IPS DF 19.7 (cell line): ENCODE measurements at places on chromosomes 4 and X.

DNA sequence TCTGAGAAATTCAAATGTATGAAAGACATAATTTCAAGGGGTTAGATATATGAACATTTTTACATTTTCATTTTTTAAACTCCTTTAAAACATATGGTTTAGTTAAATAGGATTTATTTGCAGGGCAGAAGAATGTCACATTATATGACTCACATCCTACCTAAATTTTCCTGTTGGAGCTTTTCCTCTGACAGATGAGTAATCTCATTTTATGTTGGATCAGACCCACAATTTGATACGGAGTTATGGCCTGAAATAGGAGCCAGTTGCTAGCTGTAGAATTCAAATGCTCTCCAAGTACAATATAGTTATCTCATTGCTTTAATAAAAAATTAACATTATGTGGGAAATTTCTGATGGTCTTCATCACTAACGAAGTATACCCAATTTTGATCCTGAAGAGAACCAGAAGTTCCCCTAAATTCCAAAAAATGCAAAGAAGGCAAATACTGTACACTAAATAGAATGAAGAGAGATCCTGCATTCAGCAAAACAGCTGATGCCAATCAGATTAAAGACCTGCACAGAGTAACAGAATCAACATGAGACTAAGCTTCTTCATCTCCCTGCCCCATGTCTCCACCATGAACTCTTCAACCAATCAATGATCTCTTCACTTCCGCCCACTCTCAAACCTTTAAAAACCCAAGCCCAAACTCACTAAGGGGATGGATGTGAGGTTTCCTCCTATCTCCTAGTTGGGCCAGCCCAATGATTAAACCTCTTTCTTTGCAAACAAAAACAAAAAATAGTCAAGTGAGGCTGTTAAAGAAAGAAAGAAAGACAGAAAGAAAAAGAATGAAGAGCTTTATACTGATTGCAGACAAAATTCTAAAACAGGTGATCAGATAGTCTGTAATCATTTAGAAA lies 10.9 kb upstream of the EXOSC9 start:
- DNase-seq: no peak

- DNase-seq: no peak
These were observed 39.7 kb downstream of the REPS2 start for GRCh38 chrX:16986169-16986568.

GRCh38 chrX:8455557-8455956 lies 9.1 kb upstream of the VCX3B start:
- DNase-seq: no peak

DNA sequence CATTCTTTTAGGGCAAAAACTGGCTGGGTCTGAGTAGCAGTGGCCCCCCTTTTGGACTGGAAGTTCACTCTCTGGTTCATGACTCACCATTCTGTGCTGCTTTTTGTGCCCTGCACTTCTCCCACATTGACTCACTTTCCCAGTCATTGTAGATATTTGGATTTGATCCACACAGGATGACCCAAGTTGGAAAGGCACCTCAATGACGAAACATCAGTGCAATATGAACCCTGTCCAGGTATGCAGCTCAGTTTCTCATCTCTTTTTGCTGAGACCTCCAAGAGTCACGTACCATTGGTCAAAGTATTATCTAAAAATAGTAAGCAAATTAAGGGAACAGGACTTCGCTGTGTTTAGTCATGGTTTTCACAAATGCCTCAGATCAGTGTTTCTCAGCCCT lies 92.7 kb downstream of the CBLL2 start:
- no peak for DNase-seq

DNA sequence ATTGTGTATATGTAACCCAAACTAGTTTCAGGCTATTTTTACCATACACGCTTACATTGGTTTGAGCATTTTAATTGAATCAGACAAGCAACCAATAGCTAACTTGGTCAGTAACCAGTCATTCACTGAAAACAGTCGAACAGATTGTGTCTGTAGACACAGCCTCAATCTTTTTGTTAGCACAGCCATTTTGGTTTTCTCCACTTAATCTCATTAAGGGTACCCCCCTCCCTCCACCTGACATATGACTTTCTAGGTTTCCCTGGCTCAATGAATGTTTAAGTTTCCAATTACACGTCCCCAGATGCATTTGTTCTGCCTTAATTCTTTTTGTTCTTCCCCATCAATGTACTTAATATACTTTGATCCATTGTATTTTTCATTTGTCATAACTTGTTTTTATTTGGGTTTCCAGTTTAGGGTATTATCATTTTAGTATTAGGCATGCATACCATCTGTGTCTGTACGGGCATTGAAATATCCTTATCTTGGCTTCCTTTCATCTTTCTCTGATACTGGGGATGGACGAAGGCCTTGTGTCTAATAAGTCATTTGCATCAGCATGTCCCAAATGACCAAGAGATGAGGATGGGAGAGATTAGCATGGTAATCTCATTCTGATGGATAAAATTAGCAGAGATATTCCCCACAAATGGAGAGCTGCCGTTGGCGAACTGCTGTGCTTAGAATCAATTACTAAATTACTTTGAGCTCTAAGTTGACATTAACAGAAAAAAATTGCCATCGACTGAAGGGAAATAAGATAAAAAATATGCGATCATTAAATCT lies 35.9 kb upstream of the PHOX2B start:
- no peak for DNase-seq

GRCh38 chr4:71307729-71308128 lies 31.1 kb upstream of the SLC4A4 start:
- DNase-seq: no peak

GRCh38 chr4:8828869-8829268 lies 42.8 kb downstream of the HMX1 start:
- no peak for DNase-seq

DNA sequence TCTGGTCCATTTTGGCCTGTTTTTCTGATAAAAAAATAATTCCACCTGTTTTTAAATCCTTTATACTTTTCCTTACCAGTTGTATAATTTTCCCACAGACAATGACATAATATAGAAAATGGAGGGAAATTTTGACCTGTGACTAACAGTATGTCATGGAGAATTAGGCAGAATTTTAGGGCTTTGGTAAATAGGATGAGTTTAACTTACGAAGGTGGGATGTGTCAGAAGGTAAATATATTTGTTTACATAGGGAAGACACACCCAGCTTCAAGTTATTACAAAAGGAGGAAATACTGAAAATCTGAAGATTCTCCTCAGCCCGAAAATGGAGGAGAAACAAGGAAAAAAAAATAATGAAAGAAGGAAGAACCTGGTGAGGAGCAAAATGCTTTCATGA lies 64.6 kb upstream of the PPP3CA start:
- DNase-seq: no peak

DNA sequence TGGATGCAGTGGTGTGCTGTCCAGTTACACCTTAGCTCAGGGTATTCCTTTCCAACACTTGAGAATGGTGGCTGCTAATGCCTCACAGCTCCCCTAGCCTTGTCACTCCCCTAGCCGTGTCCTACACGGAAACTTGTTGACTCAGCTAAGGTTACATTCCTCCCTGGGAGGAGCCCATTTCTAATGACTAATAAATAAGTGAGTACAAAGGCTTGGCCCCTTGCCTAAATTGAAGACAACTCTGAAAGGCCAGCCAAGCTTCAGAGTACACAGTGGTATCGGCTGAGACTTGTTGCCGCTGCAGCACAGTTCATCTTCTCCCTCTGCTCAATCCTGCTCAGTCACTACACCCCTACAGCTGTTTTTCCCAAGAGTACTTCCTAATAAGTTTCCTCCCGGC lies 21.2 kb upstream of the SLC25A31 start:
- DNase-seq: no peak

DNA sequence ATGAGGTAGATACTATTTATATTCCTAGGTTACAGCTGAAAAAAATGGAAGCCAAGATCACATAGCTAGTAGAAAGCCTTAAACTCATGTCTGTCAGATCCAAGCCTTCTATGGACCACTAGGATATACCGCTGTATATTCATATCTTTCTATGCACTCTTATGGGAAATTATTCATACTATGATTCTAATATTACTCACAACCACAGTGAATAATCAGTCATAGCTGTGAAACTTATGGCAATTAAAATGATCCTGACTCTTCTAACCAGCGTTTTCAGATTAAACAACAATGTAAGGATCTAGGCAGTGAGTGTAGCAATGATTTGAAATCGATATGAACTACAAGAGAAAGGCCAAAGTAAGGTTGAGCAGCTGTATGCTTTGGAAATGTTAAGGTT lies 111.0 kb downstream of the RASGEF1B start:
- DNase-seq: no peak

- DNase-seq: no peak
These were observed 426 bp downstream of the SLBP start for GRCh38 chr4:1711571-1712215.

- DNase-seq: no peak
These were observed 17.9 kb downstream of the ATP8A1 start for GRCh38 chr4:42638993-42639392.

- DNase-seq: no peak
These were observed 56.6 kb upstream of the BEX4 start for GRCh38 chrX:103158317-103158621.

DNA sequence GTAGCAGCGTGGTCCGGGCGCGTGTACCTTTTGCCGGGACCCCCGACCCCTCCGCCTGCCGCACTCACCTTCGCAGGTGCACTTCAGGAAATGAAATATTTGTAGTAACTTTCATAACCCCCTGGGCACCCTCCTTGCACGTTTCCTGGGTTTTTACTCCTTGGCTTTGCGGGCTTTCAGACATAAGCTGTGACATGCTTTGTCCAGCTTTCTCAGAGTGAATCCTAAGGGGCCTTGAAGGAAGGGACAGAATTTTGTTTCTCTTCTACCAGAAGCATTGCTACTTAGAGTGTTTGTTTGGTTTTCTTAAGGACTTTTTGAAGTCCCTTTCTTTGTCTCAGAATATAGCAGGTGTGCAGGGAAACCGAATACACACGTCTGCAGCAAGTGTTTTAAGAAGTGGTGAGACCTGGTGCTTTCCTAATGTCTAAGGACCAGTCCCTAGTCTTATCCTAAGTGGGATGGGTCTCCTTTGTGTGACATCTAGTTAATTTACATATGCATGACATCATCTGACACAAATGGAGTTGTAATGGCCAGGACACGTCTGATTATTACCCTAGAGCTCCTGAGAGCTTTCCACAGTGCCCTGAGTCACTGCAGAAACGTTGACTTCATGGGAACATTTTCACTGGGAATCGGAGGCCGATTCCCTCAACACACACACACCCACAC lies 1.3 kb downstream of the FAM149A start:
- DNase-seq: no peak

- DNase-seq: no peak
These were observed 226.1 kb downstream of the QDPR start for GRCh38 chr4:17285747-17286146.

- DNase-seq: peak; percentile 68
These were observed 31.5 kb upstream of the RAPGEF2 start for GRCh38 chr4:159071178-159071968.

- no peak for DNase-seq
These were observed 4.4 kb downstream of the SOD3 start for GRCh38 chr4:24799544-24800324.
